ENCODE measurements at places on chromosomes 2 and 18.

DNA sequence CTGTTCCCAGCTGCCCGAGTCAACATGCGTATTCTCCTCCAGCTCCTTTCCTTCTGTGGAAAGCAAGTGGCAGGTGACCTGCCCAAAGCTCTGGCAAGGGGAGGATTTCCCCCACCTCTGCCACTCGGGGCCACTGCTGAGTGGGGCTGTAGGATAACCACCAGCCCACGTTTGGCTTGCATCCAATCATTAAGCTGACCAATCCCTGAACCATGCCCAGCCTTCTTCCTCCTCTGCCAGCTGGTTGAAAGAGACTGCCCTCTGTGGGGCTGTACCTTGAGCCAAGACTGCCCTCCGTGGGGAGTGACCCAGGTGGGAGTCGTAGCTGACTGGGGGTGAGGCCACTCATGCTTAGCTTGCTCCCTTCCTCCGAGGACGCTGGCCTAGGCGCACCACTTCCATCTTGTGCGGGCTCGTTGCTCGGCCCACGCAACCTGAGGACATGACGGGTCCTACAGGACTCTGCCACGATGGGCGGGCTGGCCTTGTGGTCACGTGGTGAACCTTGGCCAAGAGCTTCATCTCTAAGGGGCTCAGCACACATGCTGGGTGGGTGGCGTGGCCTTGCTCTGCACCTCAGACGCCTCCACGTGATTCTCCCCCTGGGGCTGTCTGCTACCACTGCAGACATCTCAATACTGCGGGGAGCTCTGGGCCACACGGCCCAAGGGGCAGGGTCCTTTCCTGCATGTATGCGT is 112.1 kb downstream of the NDUFA10 start:
- DNase-seq: no peak

GRCh38 chr2:150255528-150255927 is 231.9 kb downstream of the RND3 start:
- no peak for DNase-seq

GRCh38 chr2:42035241-42035640 is 12.6 kb upstream of the PKDCC start:
- no peak for DNase-seq

DNA sequence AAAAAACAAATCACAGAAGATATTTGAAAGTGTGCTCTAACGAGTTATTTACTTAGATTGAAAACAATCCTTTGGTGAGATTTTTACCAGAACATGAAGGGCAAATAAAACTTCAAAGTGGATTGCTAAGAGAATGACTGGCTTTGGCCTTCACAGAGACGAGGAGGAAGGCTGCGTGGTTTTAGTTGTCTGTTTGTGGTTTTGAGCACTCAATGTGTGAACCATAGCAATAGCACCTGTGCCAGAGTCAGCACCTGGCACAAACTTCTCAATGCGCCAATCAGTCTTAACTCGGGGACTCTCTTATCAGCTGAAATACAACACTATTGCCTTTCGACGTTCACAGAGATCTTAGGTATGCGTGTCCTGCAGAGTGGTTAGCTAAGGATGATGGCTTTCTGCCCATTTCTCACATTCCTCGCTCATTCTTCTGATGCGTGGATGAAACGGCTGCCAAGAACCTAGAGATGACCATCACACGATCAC is 70.0 kb downstream of the MBP start:
- DNase-seq: no peak

GRCh38 chr2:119650206-119650605 is 28.8 kb upstream of the TMEM177 start:
- no peak for DNase-seq
